LHCN-M2 (cell line): ENCODE measurements at places on chromosomes 2 and 18. TPM values are rescaled to one million over a fixed set of nuclear protein-coding genes. Genes with fewer than 3 reads are reported as not detected.

DNA sequence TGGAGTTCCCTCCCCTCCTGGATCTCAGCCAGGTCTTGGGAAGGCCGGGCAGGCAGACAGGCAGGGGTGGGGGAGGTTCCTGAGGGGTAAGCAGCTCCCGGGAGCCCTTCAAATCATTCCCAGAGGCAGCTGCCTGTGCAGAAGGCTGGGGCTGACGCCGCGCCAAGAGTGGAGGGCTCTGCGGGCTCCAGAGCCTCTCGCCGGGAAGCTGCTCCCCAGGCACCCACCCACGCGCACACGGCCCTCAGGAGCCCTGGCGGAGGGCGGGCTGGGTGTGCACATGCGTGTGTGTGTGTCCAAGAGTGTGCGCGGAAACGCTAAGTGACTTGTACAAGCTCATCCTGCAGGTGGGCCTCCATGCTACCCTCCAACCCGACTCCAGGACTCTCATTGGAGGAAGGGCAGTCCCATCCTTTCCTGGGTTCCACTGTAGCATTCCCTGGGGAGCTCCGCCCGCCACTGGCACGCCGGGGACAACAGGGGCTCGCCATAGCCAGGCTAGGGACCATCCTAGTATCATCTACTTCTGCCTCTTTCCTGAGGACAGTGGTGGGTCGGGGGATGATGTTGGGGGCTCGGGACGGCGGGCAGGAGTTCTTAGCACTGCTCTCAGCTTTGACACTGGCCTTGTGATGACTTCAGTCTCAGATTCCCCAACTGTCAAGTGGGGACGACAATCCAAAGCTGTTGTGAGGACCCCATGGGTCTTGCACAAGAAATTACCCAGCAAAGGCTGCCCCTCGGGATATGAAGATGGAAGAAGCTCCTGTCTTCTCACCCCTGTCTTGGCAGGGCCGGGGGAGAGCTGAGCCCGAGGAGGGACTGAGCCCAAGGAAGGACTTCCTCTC lies 50.3 kb downstream of the INHBB start:
- no peak for DNase-seq

- no peak for DNase-seq
These were observed 192.8 kb downstream of the AGPS start for GRCh38 chr2:177585234-177585863.

DNA sequence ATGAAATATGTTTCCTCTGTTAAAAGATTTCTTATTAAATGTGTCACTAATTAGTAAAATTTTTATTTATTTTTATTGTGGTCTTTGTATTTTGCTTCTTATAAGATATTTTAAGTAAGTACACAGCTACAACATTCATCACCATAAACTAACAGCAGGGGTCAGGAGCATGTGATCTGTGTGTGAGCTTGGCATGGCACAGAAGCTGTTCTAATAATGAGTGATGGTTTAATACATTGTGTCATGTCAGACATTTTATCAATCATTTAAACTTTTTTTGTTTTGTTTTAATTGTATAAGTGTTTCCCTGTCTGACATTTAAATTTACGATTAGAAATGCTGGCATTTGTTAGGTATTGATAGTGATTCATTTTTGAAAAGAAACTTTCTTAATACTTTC lies 585.4 kb downstream of the DSC3 start:
- DNase-seq: peak; percentile 21

DNA sequence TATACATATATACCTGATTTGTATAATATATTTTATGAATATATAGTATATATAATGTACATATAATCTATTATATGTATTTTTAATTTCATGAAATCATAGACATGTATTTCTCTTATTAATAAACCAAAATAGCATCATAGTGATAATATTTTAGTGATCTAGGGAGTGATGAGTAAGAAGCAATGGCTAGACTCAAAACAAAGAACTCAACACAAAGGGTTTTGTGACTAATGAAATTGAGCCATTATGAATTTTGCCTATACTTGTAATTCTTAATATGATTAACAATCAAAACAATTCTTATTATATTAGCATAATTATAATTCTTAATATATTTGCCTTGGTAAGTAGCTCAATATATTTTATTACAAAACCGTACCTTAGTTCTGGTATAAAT lies 1614.1 kb upstream of the TMEFF2 start:
- DNase-seq: no peak

- DNase-seq: no peak
These were observed 1491.2 kb downstream of the LRP1B start for GRCh38 chr2:140639628-140640027.

DNA sequence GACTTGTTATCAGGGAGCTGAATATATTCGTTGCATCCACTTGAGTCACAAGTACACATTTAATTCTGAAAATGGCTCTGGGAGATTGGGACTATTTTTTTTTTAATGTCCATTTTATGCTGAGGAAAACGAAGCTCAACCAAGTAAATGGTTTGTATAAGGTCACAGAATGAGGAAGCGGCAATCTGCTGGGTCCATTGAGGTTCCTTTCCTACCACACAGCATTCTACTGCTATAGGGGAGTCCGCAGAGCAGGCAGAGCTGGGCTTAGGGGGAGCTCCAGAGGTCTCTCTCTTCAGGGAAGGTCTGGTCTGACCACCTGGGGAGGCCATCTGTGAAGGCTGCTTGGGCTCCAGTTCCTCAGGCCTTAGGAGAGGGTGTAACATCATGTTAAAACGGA lies 77.9 kb downstream of the MCFD2 start:
- no peak for DNase-seq

DNA sequence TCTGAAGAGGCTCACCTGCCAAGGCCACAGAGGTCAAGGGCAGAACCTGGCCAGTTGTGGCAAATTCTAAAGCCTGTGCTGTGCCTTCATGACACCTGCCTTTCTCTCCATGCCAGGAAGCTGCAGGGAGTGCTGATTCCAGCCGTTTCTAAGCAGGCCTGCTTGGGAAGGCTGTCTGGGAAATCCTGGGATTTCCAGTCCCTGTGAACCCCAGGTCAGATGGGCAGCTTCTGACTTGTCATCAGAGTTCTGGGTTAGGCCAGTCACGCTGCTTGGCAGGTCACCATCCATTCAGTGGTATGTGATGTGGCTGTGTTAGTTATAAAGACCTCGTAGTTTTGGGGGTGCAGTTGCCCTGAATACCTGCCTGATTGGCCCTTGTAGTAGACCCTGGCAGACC lies 70.7 kb upstream of the ALPP start:
- no peak for DNase-seq

GRCh38 chr2:24792542-24792873 lies 683 bp downstream of the PTRHD1 start:
- DNase-seq: no peak

GRCh38 chr18:43158381-43158780 lies 42.9 kb upstream of the RIT2 start:
- DNase-seq: peak; percentile 8

DNA sequence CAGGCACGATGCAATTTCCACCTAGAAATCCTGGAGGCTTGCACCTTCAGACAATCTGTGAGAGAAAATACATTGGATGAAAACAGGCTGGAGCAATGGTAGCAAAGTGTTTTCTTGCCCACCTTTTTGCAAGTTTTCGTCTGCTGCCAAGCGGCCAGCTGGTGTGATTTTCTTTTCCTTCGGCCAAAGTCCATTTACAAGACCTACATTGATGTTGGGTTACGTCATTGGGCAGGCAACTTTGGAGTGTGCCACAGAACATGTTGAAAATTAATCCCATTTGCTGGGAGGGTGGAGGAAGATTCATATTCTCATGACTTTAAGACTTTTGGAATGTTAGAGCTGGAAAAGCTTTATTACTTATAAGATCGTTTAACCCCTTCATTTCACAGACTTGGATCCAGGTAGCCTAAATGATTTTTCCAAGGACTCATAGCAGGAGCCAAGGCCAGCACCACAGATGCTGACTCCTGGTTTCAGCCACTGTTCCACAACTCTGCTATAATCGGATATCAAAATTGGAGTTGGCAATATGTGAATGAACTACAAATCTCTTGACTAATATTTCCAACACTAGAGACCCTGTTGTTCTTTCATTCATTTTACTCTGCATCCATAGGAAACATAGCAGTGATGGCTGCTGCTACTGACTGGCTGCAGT lies 352.1 kb downstream of the RND3 start:
- DNase-seq: no peak

- DNase-seq: no peak
These were observed 137.5 kb downstream of the FMNL2 start for GRCh38 chr2:152472481-152472887.

GRCh38 chr2:98952966-98953365 lies 16.9 kb upstream of the CRACDL start:
- peak; percentile 18 for DNase-seq

DNA sequence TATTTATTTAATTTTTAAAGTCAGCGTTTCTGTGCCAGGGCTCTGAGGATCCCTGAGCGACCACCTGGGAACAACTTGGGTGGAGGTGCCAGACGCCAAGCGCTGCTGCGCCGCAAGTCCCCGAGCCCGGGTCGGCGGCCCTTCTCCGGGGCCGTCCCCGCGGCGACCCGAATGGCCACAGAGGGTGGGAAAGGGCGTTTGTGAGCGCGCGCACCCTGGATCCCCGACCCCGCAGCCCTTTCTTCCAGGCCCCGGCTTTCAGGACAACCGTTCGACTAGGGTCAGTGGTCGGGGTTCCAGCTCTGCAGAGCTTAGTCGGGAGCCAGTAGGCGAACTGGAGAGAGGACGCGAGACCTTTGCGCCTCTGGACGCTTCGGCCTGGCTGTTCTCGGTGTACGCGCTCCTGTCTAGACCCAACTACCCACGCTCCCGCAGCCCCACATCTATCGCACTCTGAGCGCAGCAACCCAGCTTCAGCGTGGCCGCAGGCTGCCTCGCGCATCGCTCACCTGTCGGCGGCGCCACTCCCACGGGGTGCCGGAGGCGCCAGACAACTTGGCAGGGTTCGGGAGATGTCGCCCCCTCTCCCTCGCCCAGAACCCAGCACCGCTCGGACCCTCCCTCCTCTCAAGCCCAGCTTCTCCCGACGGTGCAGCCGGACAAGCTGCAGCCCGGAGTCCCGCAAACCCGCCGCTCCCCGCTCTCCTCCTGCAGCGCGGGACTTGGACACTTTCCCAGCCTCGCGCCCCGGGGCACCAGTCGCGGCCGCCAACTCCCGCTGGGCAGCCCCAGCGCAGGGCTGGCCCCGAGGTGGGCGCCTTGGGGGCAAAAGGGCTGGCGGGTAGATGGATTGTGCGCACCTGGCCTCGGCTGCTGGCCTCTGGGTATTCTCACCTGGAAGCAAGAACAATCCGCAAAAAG lies 758 bp downstream of the LYPD1 start:
- DNase-seq: no peak

GRCh38 chr2:195898505-195899191 lies 170.0 kb downstream of the DNAH7 start:
- DNase-seq: peak; percentile 99

- no peak for DNase-seq
These were observed 51.5 kb upstream of the NXPH2 start for GRCh38 chr2:138831691-138832090.

DNA sequence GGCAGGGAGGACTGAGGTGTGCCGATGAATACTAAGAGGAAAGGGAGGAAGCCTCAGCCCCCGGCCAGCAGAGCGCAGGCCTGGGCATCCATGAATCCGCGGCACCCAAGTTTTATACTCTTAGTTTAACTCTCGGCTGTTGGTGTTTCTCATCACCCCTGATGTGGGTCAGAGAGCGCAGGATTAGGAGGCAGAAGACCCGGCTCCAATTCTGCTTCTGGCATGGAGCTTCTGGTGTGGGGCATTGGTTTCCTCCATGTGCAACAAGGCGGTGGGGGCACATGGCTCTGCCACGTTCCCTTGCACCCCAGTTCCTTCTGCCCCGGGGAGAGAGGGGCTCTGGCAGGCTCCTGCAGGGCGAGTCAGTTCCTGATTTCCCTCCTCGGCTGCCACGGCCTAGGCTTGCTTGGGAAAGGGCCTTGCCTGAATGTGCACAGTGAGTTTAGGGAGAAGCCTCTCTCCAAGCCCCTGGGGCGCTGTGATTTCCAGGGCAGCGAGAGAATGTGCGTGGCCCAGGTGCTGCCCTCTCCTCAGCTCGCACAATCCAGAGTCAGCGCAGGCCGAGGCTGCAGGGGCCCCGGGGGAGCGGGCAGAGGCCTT lies 36.2 kb upstream of the DNMT3A start:
- no peak for DNase-seq

GRCh38 chr2:223601932-223602666 lies at the start of gene SCG2:
Gene SCG2, minus strand, starts transcription at chr2:223602361. Its CDS starts 3,079 bp downstream, at chr2:223599282.
- DNase-seq: peak; percentile 87

DNA sequence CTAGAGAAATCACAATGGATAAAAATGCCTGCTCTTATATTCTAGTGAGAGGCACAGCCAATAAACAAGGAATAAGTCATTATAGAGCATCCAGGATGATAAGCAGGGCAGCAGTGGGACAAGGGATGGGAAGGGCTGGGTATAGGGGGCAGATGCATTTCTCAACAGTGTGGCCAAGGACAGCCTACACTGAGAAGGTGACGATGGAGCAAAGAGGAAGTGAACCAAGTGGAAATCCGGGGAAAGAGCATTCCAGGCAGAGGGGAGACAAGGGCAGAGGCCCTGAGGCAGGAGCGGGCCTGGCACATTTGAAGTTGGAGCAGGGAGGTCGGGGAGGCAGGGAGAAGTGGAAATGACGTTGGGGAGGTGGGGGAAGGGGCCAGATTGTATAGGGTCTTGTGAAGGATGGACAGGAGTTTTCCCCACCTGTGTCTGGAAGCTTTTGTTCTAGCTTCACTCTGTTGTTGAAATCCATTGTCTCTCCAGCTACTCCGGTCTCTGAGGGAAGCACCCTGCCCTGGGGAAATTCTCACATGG lies 17.6 kb downstream of the TMEM177 start:
- no peak for DNase-seq

GRCh38 chr2:175633227-175633626 lies 368.8 kb downstream of the LNPK start:
- DNase-seq: no peak

- DNase-seq: no peak
These were observed 99.0 kb upstream of the FIGN start for GRCh38 chr2:163834841-163835240.

DNA sequence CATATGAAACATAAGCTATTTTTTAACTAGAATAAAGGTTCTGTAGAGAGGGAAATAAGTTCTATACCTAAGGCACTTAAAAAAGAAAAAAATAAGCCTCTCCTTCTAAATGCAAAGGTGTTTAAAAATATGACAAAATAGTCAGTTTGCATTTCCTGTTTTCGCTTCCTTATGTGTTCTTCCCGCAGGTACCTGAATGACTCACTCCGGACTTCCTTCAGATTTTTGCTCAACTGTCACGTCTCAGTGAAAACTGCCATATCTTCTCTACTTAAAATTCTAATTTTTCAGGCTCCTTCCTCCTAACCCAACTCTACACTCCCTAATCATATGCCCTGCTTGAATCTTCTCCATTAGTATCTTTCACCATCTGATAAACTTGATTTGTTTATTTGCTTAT lies 1333.1 kb downstream of the LRP1B start:
- DNase-seq: no peak

Gene KATNAL2
- 18.1 and 19.4 TPM in 2 replicates for total RNA-seq

Gene KIF1A
- total RNA-seq: 0.75 TPM in 1 of 2 replicates, not detected in the other

Gene UXS1
- total RNA-seq: 52.5 and 66.0 TPM in 2 replicates

Gene RAB6C
- total RNA-seq: not detected in 2 replicates

Gene FOXD4L1
- total RNA-seq: 0.06 TPM in 1 of 2 replicates, not detected in the other

Gene MC2R
- not detected in 2 replicates for total RNA-seq

Gene C2orf66
- total RNA-seq: 0.32 TPM in 1 of 2 replicates, not detected in the other

Gene AOX1
- total RNA-seq: 41.5 and 43.0 TPM in 2 replicates

Gene MYO7B
- 0.13 and 0.29 TPM in 2 replicates for total RNA-seq

Gene TOGARAM2
- 0.38 and 0.75 TPM in 2 replicates for total RNA-seq
